ENCODE measurements at places on chromosomes 5 and 9. TPM values are rescaled to one million over a fixed set of nuclear protein-coding genes. Genes with fewer than 3 reads are reported as not detected.

- no peak overlapping the region for H3K27ac ChIP-seq
- H3K4me3 ChIP-seq, result no peak overlapping the region
- H3K36me3 ChIP-seq, result no peaks in the 10 kb centered on the region
- H3K27me3 ChIP-seq, result no peaks in the 10 kb centered on the region
- DNase-seq, result no peak
Measured at GRCh38 chr5:23112237-23112636, 259.1 kb upstream of the CDH12 start.

SH3RF2 gene
- total RNA-seq, result 45.9 TPM

- H3K27ac ChIP-seq, result no peak overlapping the region
- no peaks in the 10 kb centered on the region for H3K36me3 ChIP-seq
- no peaks in the 10 kb centered on the region for H3K27me3 ChIP-seq
- peaks cover 6% of the 10 kb centered on the region for H3K4me1 ChIP-seq
- no peak for DNase-seq
- H3K4me3 ChIP-seq, result no peak overlapping the region
Measured at GRCh38 chr5:78895616-78896015, 89.5 kb downstream of the ARSB start.

DNA sequence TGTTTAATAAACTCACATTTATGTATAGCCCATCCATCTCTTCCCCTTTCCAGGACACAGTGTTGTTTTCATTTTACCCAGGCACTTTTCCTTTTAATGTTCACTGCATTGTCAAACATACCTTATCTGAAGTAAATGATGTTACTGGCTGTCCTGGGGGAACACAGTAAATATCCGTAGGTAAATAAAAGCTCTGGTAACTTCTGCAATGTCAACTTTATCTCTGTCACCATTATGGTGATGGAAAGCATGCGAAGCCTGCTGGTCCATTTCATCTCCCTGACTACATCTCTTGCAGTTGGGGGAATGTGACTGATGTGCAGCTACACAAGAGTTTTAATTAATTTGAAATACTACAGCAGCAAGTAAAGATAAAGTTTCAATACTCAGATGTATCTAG is 1162.1 kb upstream of the SEMA6A start:
- H3K27ac ChIP-seq, result no peak overlapping the region
- H3K27me3 ChIP-seq, result no peaks in the 10 kb centered on the region
- no peaks in the 10 kb centered on the region for H3K36me3 ChIP-seq
- no peaks in the 10 kb centered on the region for H3K4me1 ChIP-seq
- no peak overlapping the region for H3K4me3 ChIP-seq
- no peak for DNase-seq

SMIM33 gene
- total RNA-seq, result not detected

GRCh38 chr5:38249812-38250211 is 8.5 kb upstream of the EGFLAM start:
- H3K27ac ChIP-seq, result no peak overlapping the region
- no peak overlapping the region for H3K4me3 ChIP-seq
- H3K4me1 ChIP-seq, result no peaks in the 10 kb centered on the region
- H3K36me3 ChIP-seq, result no peaks in the 10 kb centered on the region

POC5 gene
- total RNA-seq, result 8.4 TPM

NEURL1B gene
- total RNA-seq, result 17.4 TPM

CCNO gene
- total RNA-seq, result not detected

ZFP37 gene
- total RNA-seq, result 3.8 TPM

DNA sequence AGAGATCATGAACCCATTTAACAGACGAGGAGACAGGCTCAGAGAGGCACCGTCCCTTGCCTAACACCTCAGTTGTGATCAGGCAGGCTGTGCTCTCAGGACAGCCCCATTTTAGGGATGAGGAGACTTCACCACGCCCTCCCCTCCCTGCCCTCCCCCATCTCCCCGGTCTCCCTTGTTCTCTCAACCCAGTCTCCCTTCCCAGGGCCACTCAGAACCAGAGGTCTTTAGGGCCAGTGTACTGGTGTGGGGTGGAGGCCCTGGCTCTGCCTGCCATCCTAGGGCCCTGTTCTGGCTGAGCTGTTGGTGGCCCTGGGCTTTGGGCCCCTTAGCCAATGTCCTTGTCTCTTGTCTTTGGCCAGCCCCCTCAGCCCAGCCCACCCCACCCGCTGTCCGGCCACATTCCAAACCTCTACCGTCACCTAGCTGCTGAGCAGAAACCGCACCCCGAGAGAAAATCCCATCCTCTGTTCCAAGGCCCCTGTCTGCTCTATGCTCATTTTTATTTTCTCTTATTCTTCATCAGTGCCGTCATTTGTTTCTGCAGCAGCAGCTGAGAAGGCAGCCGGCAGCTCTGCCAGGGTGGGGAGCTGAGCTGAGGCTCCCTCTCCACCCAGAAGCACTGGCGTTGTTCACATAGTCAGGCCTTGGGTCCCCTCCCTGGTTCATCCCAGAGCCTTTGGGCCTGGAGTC is 33.9 kb downstream of the OLFML2A start:
- no peaks in the 10 kb centered on the region for H3K4me1 ChIP-seq
- H3K27ac ChIP-seq, result peak overlapping the region; percentile 61
- no peak for DNase-seq
- H3K27me3 ChIP-seq, result no peaks in the 10 kb centered on the region
- peaks cover 8% of the 10 kb centered on the region for H3K36me3 ChIP-seq

DND1 gene
- total RNA-seq, result 1.4 TPM

CTXN3 gene
- total RNA-seq, result not detected

- H3K27ac ChIP-seq, result peak overlapping the region; percentile 98
- DNase-seq, result peak; percentile 72
- no peaks in the 10 kb centered on the region for H3K36me3 ChIP-seq
Measured at GRCh38 chr9:37464426-37465248, 613 bp downstream of the ZBTB5 start.

SLC38A9 gene
- total RNA-seq, result 112 TPM

DNA sequence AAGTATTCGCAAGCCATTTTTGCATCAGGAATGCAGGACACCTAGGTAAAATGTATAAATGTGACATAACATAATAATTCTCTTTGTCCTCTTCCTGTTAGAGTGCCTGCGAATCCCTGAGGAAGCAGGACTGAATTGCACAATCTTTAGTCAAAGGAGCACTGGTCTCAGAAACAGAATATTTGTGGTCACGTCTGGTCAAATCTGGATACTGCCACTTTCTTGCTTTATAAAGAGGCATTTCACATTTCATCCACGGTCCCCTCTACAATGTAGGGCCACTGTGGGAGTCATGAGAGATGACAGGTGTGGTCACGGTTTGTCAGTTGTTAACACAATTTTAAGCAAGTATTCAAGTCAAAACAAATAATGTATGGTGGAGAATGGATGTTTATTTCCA is 564.0 kb downstream of the IRX1 start:
- H3K4me1 ChIP-seq, result no peaks in the 10 kb centered on the region
- no peaks in the 10 kb centered on the region for H3K27me3 ChIP-seq
- H3K36me3 ChIP-seq, result no peaks in the 10 kb centered on the region
- H3K27ac ChIP-seq, result no peak overlapping the region
- DNase-seq, result no peak

- no peaks in the 10 kb centered on the region for H3K27me3 ChIP-seq
- H3K36me3 ChIP-seq, result peaks cover 5% of the 10 kb centered on the region
- peak overlapping the region; percentile 22 for H3K27ac ChIP-seq
Measured at GRCh38 chr9:120918931-120919842, 7.4 kb downstream of the TRAF1 start.

DNA sequence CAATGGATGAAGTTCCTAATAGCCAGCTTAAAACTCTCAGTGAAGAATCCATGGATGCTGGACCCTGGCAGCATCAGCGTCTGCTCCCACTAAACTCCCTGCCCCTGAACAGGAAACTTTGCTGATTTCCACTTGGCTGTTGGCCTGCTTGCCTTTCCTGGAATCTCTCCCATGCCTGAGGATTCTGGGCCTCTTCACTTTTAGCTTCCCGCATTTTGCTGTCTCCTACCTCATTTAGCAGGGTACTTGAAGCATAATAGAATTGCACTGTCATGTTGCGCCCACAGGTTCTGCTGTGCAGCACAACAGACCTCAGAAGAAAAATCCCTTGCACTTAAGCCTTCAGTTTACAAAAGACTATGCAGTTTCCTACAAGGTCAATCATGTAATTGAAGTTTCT is 127.6 kb downstream of the DROSHA start:
- no peak overlapping the region for H3K27ac ChIP-seq
- H3K36me3 ChIP-seq, result peaks cover 90% of the 10 kb centered on the region
- no peaks in the 10 kb centered on the region for H3K27me3 ChIP-seq
- no peaks in the 10 kb centered on the region for H3K4me1 ChIP-seq
- no peak for DNase-seq

P4HA2 gene
- total RNA-seq, result 37.9 TPM

- H3K36me3 ChIP-seq, result no peaks in the 10 kb centered on the region
- peak; percentile 92 for DNase-seq
- peak overlapping the region; percentile 84 for H3K27ac ChIP-seq
Measured at GRCh38 chr5:107542428-107542827, 128.3 kb downstream of the EFNA5 start.

GARNL3 gene
- 20.7 TPM for total RNA-seq

DNA sequence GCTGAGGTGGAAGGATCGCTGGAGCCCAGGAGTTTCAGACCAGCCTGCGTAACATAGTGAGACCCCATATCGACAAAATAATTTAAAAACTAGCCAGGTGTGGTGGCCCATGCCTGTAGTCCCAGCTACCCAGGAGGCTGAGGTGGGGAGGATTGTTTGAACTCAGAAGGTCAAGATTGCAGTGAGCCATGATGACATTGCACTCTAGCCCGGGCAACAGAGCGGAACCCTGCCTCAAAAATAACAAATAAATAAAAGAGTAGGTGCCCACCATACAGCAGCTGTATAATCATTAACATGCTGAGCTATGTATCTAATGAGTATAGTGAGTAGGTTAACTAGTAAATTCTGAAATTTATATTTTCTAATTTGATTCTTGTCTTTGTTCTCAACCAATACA is 11.0 kb upstream of the ATP6V0E1 start:
- H3K4me1 ChIP-seq, result no peaks in the 10 kb centered on the region
- no peak overlapping the region for H3K4me3 ChIP-seq
- H3K27me3 ChIP-seq, result no peaks in the 10 kb centered on the region
- DNase-seq, result no peak
- H3K27ac ChIP-seq, result no peak overlapping the region
- H3K36me3 ChIP-seq, result peaks cover 25% of the 10 kb centered on the region

NR4A3 gene
- 2.5 TPM for total RNA-seq

DNA sequence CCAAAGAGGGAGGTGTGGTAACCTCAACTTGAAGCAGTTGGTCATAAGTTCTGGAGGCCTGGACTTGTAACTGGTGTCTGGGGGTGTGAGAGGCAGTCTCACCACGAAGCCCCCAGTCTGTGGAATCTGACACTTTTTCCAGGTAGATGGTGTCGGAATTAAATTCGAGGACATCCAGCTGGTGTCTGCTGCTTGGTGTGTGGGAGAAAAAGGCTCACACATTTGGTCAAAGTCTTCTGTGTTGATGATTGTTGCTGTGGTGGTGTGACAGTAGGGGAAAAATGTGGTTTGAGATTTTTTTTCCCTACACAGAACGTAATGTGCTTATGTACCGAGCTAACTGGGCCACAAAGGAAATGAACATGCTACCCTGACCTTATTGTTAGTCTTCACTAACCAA is 251.9 kb downstream of the MAT2B start:
- DNase-seq, result no peak
- H3K4me3 ChIP-seq, result no peak overlapping the region
- H3K4me1 ChIP-seq, result no peaks in the 10 kb centered on the region

DNA sequence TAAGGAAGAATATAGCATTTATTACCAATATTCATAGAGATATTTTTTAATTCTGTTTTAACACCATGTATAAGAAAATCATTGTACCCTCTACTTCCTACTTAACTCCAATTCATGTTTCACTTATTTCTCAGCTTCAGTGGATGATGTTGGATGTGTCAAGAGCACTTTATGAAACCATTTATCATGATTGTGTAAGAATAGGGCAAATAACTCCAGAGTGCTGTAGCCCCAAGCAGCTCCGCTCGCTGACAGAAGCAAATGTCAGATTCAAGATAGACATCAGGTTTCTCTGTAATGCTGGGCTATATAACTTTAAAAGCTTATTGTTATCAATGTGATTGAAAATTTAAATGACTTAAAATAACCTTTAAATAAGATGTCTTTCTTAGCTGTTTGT is 50.4 kb downstream of the MAST4 start:
- no peak overlapping the region for H3K27ac ChIP-seq
- H3K4me3 ChIP-seq, result no peak overlapping the region
- DNase-seq, result no peak
- no peaks in the 10 kb centered on the region for H3K36me3 ChIP-seq
- no peaks in the 10 kb centered on the region for H3K4me1 ChIP-seq

GRCh38 chr5:170923910-170924620 is 62.2 kb downstream of the RANBP17 start:
- no peaks in the 10 kb centered on the region for H3K27me3 ChIP-seq
- H3K27ac ChIP-seq, result no peak overlapping the region
- DNase-seq, result no peak
- H3K4me1 ChIP-seq, result no peaks in the 10 kb centered on the region

DNA sequence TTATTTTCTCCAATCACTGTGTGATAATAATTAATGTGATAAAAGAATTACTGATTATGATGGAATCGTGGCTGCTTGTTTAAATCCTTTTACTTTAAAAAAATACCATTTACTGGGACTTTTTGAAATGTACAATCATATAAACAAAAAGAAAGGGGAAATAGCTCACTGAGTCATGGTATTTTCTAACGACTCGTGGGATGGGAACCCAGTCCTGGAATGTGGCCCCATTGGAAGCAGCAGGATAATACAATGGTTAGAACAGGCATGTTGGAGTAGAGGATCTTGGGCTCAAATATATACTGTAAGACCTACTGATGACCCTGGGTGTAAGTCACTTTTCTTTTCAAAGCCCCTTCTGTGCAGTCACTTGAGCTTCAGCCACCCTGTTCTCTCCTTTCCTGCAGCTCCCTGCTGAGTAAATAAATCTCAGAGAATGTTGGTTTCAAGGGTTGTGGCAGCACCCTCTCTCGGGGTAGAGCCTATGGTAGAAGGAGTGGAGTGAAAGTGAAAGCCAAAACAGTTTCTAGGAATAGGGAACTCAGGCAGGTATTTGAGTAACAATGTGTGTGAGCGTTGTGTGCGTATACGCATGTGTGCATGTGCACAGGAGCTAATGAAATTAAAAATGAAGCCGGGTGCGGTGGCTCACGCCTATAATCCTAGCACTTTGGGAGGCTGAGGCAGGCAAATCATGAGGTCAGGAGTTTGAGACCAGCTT is 40.8 kb upstream of the LARP1 start:
- no peaks in the 10 kb centered on the region for H3K27me3 ChIP-seq
- H3K36me3 ChIP-seq, result no peaks in the 10 kb centered on the region
- DNase-seq, result peak; percentile 46
- H3K27ac ChIP-seq, result peak overlapping the region; percentile 84
- H3K4me3 ChIP-seq, result peak overlapping the region; percentile 20

ADAMTSL2 gene
- 20.6 TPM for total RNA-seq

PHF24 gene
- total RNA-seq, result not detected

DNA sequence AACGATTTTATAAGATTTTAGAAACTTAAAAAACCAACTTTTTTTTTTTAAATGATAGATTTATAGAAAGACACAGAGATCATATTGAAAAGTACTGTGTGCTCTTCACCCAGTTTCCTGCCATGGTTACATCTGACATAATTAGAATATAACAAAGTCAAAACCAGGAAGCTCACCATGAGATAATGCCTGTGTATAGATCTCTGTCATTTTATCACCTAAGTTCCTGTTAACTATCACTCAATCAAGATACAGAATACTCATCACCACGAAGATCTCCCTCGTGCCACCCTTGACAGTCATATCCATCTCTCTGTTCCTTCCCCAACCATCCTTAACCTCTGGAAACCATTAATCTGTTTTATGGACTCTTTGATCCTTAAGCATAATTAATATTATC is 39.1 kb downstream of the POC5 start:
- H3K27me3 ChIP-seq, result no peaks in the 10 kb centered on the region
- no peak for DNase-seq
- H3K36me3 ChIP-seq, result peaks cover 30% of the 10 kb centered on the region

- no peaks in the 10 kb centered on the region for H3K27me3 ChIP-seq
- no peaks in the 10 kb centered on the region for H3K36me3 ChIP-seq
- H3K4me1 ChIP-seq, result peaks cover 12% of the 10 kb centered on the region
- no peak overlapping the region for H3K4me3 ChIP-seq
- DNase-seq, result no peak
- no peak overlapping the region for H3K27ac ChIP-seq
Measured at GRCh38 chr9:71646131-71646530, 122.2 kb downstream of the CEMIP2 start.

Data from stomach (tissue), 19 donors.